Fibroblast of lung (primary cell): ENCODE measurements at places on chromosomes 2 and 18. TPM values are rescaled to one million over a fixed set of nuclear protein-coding genes. Genes with fewer than 3 reads are reported as not detected.
A peak's percentile ranks its signal among the peaks of the same experiment; 100 is the strongest.

DNA sequence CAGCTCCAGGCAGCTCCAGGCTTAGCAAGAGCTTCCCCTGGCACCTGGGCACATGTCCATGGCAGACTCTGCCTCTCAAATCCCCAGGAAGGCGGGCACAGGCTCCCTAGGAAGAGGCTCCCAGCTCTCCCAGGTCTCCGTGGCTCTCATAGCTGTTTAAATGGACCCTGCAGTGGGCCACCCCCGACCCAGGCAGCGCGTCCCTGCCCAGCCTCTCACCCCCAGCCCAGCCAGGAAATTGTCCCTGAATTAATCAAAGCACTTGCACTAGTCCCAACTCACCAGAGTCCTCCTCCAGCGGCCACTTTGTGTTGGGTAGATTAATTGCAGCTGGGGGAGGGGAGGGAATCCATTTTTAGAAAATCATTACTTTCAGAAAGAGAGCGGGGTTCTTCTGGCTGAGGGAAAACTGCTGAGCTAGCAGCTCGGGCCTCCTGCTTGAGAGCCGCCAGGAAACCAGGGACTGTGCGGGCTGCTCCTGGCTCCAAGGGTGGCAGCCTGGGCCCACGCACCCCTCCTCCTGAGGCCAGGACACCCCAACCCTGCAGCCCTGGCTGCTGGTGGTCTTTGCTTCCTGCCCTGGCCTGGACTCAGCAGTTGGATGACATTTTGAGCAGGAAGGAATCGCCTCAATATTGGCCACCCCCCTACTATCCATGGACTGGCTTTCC, 36.0 kb downstream of the SMAD7 start:
- no peak overlapping the region for H3K4me3 ChIP-seq
- H3K36me3 ChIP-seq: no peaks in the 10 kb centered on the region
- DNase-seq: no peak
- no peaks in the 10 kb centered on the region for H3K27me3 ChIP-seq
- H3K27ac ChIP-seq: no peak overlapping the region

- no peak overlapping the region for H3K4me3 ChIP-seq
- no peaks in the 10 kb centered on the region for H3K36me3 ChIP-seq
- H3K4me1 ChIP-seq: no peaks in the 10 kb centered on the region
- no peak for DNase-seq
- no peak overlapping the region for H3K27ac ChIP-seq
Observed at GRCh38 chr2:127128445-127128904, 21.5 kb upstream of the BIN1 start.

- H3K27ac ChIP-seq: no peak overlapping the region
- H3K36me3 ChIP-seq: no peaks in the 10 kb centered on the region
- H3K4me3 ChIP-seq: no peak overlapping the region
- DNase-seq: peak; percentile 23
- no peaks in the 10 kb centered on the region for H3K27me3 ChIP-seq
Observed at GRCh38 chr2:222049946-222050345, 248.9 kb downstream of the PAX3 start.

DNA sequence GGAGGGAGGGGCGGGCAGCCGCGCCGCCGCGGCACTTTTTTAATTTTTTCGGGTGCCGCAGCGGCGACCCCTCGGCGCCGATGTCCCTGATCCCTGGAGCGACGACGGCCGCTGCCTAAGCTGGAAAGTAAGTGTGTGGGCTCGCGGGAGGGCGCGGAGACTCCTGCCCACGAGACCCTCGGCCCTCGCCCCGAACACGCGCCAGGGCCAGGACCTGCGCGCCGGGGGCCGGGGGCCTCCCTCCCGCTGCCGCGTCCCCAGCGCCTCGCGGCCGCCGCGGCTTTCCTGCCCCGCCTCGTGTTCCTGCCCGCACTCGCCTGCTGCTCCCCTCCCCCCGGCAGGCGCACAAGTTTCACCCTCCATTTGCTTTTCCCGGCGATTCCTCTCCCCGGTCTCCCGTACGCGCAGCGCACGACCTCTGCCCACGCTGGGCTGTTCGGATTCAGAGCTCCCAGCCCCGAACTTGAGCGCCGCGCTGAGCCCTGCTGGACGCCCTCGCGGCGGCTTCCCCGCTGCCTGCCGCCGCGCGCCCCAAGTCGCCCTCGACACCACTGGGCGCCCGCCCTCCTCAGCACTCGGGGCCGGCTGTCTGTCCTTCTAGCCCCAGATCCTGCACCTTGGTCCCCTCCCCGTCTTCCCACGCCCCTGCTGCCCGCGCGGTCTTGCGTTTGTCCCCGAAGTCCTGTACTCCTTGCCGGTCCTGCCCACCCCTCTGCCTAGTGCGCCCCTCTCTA, 507 bp downstream of the PKP4 start:
- H3K4me1 ChIP-seq: peaks cover 4% of the 10 kb centered on the region
- H3K36me3 ChIP-seq: no peaks in the 10 kb centered on the region
- H3K4me3 ChIP-seq: peak overlapping the region; percentile 83
- DNase-seq: peak; percentile 64
- H3K27ac ChIP-seq: peak overlapping the region; percentile 93
- no peaks in the 10 kb centered on the region for H3K27me3 ChIP-seq

DNA sequence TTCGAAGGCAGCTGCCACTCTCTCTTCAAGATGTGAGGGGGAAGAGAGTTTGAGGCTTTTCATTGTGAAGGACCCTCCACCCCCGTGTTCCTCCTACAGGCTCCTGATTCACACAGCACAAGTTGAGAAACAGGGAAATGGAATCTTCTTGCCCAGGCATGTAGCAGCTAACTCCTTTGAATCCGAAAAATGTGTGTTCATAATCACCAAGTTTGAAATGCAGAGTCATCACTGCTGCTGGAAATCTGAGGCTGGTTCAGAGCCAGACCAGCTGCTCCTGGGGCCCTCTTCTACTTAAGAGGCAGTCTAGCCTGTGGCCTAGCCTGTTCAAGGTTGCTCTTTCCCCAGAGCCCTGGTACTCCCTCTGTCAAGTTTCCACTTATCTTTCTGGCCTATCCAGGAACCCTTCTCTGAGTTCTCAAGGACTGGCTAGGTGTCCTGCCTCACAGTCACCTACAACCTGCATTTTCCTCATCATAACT, 166.4 kb downstream of the TMEM247 start:
- H3K27ac ChIP-seq: peak overlapping the region; percentile 63
- H3K4me1 ChIP-seq: peaks cover 8% of the 10 kb centered on the region
- H3K27me3 ChIP-seq: no peaks in the 10 kb centered on the region

- no peaks in the 10 kb centered on the region for H3K36me3 ChIP-seq
- H3K4me3 ChIP-seq: peak overlapping the region; percentile 64
- peaks cover 3% of the 10 kb centered on the region for H3K4me1 ChIP-seq
- no peaks in the 10 kb centered on the region for H3K27me3 ChIP-seq
Observed at GRCh38 chr18:62715759-62716615, 646 bp downstream of the PHLPP1 start.

DNA sequence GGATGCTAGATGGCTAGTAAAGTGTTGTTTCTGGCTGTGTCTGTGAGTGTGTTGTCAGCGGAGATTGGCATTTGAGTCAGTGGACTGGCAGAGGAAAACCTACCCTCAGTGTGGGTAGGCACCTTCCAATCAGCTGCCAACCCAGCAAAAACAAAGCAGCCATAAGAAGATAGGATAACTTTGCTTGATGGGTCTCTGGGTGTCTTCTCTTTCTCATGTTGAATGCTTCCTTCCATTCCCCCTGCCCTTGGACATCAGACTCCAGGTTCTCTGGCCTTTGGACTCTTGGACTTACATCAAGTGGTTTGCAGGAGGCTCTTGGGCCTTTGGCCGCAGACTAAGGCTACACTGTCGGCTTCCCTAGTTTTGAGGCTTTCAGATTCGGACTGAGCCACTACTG, 429.0 kb upstream of the ZNF804A start:
- no peak overlapping the region for H3K4me3 ChIP-seq
- H3K27me3 ChIP-seq: no peaks in the 10 kb centered on the region
- no peaks in the 10 kb centered on the region for H3K4me1 ChIP-seq
- no peaks in the 10 kb centered on the region for H3K36me3 ChIP-seq
- no peak overlapping the region for H3K27ac ChIP-seq
- no peak for DNase-seq

DNA sequence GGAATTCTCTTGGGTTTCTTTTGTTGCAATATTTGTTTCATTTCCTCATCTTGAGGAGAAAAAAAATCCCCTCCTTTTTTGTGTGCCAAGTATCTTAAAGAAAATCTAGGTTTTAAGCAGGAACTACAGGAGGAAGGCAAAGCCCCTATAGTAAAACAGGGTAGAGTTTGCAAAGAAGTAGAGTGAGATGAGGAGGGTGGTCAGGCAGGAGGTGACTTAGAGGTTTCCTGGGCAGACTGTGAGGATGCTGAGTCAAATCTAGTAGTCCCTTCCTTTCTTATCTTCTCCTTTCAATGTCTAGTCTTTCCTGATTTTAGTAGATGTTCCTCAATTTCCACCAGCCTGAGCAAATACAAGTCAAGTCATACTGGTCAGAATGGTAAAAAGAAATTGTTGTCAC, 222.5 kb downstream of the PMAIP1 start:
- H3K27me3 ChIP-seq: no peaks in the 10 kb centered on the region
- H3K4me1 ChIP-seq: no peaks in the 10 kb centered on the region
- DNase-seq: no peak
- H3K4me3 ChIP-seq: no peak overlapping the region

- no peaks in the 10 kb centered on the region for H3K27me3 ChIP-seq
- H3K4me3 ChIP-seq: no peak overlapping the region
- no peaks in the 10 kb centered on the region for H3K36me3 ChIP-seq
- no peak overlapping the region for H3K27ac ChIP-seq
- H3K4me1 ChIP-seq: no peaks in the 10 kb centered on the region
Observed at GRCh38 chr18:22684268-22684667, 248.9 kb upstream of the RBBP8 start.

- DNase-seq: no peak
- no peaks in the 10 kb centered on the region for H3K27me3 ChIP-seq
- H3K4me3 ChIP-seq: no peak overlapping the region
Observed at GRCh38 chr18:38539856-38540255, 974.3 kb upstream of the CELF4 start.

DNA sequence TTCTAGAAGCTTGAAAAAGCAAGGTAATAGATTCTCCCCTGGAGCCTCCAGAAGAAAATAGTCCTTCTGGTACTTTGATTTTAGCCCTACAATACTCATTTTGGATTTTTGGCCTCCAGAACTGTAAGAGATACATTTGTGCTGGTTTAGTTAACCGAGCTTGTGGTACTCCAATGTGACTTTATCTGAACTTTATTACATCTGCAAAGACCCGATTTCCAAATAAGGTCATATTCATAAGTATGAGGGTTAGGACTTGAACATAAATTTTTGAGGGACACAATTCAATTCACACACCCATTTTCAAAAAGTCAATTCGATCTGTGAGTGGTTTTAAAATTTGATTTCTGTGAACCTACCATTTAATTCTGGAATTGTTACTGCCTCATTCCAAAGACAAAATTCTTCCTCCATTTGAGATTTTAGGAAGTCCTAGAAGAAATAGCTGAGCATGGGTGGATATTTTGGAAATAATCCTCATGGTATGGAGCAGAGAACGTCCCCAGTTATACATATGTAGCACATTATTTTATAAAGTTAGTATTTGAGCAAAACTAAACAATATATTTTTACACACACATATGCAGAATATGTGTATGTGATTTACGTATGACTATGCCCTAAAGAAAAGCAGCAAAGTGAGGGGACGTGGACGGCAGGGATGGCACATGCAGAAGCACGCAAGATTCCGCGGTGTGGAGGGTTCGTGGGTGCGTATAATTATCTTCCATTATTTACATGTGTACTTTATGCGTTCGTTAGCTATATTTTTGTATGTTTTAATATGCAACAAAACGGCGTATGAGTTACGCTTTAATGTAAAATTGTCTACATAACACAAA, 905 bp upstream of the NUP35 start:
- peak overlapping the region; percentile 82 for H3K4me3 ChIP-seq
- peak overlapping the region; percentile 89 for H3K27ac ChIP-seq
- peaks cover 2% of the 10 kb centered on the region for H3K4me1 ChIP-seq
- DNase-seq: no peak
- no peaks in the 10 kb centered on the region for H3K27me3 ChIP-seq

- no peak overlapping the region for H3K27ac ChIP-seq
- no peaks in the 10 kb centered on the region for H3K4me1 ChIP-seq
- no peaks in the 10 kb centered on the region for H3K27me3 ChIP-seq
- no peak overlapping the region for H3K4me3 ChIP-seq
Observed at GRCh38 chr2:8594731-8595427, 87.0 kb upstream of the ID2 start.

DNA sequence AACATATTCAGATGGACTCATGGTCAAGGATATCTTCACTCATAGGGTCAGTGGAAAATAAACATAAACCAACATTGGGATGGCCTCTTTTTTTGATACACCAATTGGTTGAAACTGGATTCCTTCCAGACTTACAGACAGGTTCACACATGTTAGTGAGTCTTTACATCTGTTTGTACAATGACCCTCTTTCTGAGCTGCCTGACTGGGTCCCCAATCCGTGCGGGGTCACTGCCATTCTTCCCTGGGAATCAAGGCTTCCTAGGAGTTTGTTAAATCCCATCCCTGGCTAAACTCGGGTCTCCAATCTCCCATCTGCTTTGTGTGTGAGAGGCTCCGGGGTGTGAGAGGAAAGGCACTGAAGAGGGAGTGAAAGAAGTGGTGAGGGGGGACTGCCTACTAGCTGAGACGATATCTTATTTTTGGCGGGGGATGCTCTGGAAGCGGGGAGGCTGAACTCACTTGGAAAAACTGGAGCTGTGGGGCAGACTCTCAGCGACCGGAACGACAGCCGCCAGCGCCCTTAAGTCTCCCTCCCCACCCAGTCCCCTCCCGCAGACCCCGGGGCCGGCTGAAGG, 487 bp downstream of the STARD6 start:
- no peaks in the 10 kb centered on the region for H3K27me3 ChIP-seq
- peak overlapping the region; percentile 96 for H3K4me3 ChIP-seq
- no peak for DNase-seq
- H3K36me3 ChIP-seq: no peaks in the 10 kb centered on the region
- peak overlapping the region; percentile 84 for H3K27ac ChIP-seq

GRCh38 chr2:20563251-20563650, 87.6 kb downstream of the HS1BP3 start:
- no peak for DNase-seq
- no peak overlapping the region for H3K27ac ChIP-seq

DNA sequence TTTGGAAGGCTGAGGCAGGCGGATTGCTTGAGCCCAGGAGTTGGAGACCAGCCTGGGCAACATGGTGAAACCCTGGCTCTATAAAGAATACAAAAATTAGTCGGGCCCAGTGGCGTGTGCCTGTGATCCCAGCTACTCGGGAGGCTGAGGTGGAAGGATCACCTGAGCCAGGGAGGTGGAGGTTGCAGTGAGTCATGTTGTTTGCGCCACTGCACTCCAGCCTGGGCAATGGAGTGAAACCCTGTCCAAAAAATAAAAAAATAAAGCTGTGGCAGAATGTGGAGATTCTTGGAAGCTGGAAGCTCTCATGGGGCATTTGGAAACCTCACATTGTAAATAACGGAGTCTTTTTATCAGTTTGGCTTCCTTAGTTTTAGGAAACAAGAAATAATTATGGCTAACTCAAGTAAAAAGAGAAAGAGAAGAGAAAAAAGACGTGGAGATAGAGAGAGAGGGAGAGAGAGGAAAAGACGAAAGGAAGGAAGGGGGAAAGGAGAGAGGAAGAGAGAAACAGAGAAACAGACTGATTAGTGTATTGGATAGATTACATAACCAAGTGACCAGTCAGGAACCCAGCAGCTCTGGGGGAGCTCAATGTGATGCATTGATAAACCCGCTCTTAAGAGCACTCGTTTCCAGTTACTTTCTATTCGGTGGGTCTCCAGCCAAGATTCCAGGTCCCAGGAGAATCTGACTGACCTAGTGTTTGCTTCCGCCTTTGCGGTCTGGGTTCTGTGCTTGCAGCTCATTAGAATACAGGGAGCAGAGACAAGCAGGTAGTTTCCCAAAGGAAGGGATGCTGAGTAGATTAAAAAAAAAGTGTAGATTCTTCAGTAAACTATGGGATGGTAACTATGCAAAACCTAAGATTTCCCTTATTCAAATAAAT, 1.1 kb upstream of the SPAST start:
- peak; percentile 28 for DNase-seq
- peak overlapping the region; percentile 13 for H3K27ac ChIP-seq
- no peaks in the 10 kb centered on the region for H3K4me1 ChIP-seq
- H3K4me3 ChIP-seq: peak overlapping the region; percentile 79

DHRS9 gene
- total RNA-seq: not detected in 2 replicates

SCG2 gene
- total RNA-seq: 0.66 and 2.1 TPM in 2 replicates

CDKL4 gene
- total RNA-seq: 3.0 and 3.1 TPM in 2 replicates
